ENCODE measurements at places on chromosomes 11 and 22.
A peak's percentile ranks its signal among the peaks of the same experiment; 100 is the strongest.

- DNase-seq: no peak
Measured at GRCh38 chr11:45107029-45107428, 39.4 kb upstream of the PRDM11 start.

DNA sequence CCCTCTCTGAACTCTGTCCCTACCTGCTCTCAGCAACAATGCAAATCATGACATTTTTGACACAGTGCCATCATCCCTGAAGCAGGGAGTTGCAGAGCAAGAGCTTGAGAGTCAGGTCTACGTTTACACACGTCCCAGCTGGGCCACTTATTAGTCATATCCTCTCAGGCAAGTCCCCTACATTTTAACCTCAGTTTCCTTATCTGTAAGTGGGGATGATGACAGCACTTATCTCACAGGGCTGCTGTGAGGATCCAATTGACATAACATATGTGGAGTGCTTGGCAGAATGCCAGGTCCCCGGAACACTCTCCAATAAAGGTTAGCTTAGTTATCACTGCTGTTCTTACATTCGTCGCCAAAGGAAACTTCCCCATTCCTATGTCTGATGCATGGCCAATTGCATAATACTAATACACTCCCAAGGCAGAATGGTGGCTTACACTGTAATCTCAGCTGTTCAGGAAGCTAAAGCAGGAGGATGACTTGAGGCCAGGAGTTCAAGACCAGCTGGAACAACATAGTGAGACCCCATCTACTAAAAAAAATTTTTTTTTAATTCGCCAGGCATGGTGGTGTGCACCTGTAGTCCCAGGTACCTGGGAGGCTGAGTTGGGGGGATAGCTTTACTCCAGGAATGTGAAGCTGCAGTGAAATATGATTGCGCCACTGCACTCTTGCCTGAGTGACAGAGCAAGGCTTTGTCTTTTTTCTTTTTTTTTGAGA lies 16.6 kb downstream of the ASCC2 start:
- DNase-seq: no peak

DNA sequence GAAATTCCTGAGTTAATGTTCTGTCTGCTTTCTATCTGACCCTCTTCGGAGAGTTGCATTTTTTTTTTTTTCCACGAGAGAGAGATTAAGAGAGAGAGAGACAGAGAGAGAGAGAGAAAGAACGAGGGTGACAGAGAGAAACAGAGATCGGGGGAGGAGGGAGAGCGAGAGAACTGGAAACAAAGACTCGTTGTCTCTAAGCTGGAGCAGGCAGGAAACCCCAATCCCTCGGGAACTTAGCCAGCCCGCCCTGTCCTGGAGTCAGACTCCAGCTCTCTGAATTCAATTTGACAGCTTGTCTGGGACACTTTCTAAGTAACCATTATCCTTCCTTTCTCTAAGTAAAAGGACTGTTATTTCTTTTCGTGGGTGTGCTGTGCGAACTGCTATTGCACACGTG lies 76.9 kb downstream of the KCNJ1 start:
- peak; percentile 65 for DNase-seq

GRCh38 chr11:12182302-12182675 lies 71.9 kb downstream of the MICAL2 start:
- DNase-seq: no peak

DNA sequence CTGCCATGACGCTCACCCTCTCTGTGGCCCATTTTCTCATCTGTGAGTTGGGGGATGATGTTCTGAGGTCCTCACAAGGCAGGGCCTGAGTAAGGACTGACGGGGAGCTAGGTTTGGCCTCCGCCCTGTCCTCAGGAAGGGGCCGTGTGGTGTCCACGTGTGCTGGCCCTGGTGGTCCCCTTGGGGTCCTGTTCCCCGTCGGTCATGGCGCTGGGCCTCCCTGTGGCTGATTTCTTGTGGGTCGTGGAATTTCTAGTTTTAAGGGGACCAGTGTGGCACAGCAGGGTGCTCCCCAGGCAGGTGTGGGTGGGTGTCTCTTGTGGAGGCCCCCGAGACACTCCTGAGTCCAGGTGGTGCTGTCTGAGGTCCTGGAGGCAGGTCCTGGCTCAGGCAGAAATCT lies 5.9 kb downstream of the LINC01488 start:
- no peak for DNase-seq

GRCh38 chr11:2347308-2347830 lies 29.7 kb upstream of the CD81 start:
- no peak for DNase-seq

Data from retinal pigment epithelial cell (primary cell).